Daoy (cell line): ENCODE measurements at places on chromosomes 5 and 9. TPM values are rescaled to one million over a fixed set of nuclear protein-coding genes. Genes with fewer than 3 reads are reported as not detected.

GRCh38 chr5:61280205-61280604, 51.9 kb upstream of the ZSWIM6 start:
- peak; percentile 83 for DNase-seq

Gene TSTD2
- 14.4 and 19.0 TPM in 2 replicates for total RNA-seq

GRCh38 chr9:4769321-4770080, 23.2 kb upstream of the RCL1 start:
- peak; percentile 84 for DNase-seq

DNA sequence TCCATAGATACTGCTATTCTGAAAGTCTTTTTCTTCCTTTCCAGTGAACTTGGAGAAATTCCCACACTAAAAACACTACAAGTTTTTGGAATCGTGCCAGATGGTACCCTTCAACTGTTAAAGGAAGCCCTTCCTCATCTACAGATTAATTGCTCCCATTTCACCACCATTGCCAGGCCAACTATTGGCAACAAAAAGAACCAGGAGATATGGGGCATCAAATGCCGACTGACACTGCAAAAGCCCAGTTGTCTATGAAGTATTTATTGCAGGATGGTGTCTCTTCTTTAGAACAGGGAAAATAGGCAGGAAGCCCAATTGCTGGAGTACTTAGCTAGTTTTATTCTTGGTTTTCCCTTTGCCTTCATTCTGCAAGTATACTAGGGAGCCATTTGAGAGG, 29.9 kb downstream of the SKP2 start:
- DNase-seq = no peak

DNA sequence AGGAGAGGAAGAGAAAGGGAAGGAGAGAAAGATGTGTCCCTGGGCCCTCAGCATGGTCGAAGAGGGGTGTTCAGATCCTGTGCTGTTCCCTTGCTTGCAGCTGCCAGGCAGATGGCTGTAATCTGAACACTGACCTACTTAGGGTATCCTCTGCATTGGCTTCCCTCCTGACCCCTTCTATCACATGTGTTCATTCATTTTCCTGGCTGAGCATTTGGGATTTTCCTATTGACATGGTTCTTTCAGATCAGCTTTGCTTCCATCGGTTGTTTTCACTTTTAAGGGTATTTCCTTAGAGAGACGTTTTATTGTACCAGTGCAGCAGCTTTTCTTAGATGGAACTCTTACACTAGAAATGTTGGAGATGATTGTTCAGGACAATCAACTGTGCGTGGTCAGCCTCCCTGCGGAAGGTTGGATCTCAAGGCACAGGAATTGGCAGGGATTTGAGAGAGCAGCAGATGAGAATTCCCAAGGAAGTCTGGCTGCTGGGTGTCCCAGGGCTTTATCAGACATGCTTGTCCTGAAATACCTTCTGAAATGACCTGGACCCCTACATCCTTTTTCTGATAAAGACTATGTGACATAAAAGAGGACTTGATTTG, 26.0 kb downstream of the ACTBL2 start:
- no peak for DNase-seq

Gene NEUROG1
- not detected in 2 replicates for total RNA-seq

DNA sequence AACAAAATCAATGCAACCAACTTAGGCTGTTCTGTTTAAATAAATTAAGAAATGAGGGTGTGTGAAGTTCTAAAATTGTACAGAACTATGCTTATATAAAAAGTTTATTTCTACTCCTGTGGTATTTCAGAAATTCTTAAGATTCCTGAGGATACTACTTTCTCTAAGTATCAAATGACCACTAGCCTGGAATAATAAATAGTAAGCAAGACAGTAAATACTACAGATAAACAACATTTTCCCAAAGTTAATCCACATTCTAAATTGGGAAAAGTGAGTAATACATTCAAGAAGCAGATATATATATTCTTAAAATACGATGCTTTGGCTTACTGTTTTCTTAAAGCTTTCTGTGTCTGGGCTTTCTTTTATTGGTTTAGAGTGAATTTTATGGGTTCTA, 29.5 kb downstream of the CCNH start:
- no peak for DNase-seq

DNA sequence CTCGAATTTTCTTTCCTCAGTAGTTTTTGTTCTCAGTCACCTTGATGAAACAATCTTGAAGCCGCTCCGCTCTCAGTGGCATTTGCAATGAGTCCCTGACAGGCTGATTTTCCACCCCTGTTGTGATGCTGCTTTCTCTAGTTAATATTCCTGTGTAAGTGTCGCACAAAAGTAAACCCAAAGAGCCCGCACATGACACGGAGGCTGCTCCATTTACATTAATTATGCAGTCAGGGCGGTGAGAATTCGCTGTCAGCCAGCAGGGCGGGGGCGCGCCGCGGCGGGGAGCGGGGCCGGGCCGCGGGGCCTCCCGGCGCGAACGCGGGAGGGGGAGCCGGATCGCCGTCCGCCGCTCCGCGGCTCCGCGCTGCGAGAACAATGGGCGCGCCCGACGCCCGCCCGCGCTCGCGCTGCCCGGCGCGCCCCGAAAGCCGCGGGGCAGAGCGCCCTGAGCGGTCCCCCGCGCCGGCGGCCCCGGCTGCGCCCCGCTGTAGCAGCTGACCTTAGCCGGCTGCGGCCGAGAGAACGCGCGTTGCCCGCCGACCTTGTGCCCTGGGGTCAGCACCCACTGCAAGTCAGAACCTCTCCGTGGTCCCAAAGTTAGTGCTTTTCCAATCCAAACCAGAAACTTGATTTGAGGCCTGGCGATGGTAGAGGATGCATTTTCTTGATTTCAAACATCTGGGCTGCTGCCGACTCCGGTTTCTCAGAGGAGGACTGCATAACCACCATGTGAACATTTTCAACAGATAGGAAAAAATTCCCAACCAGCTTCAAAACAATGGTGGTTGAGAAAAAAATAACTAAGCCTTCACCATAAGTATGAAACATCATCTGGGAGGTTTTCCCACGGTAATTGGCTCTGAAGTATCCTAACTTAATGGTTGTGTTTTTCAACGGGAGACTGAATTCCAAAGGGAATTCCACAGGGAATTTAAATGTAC, 142.6 kb downstream of the PBX3 start:
- DNase-seq = peak; percentile 61

GRCh38 chr9:101585740-101586139, 9.0 kb downstream of the PPP3R2 start:
- DNase-seq = no peak

GRCh38 chr9:90449213-90449925, 193.3 kb downstream of the DIRAS2 start:
- DNase-seq = peak; percentile 68

Gene TRPM3
- total RNA-seq = under 0.01 TPM in 1 of 2 replicates, not detected in the other

Gene MAMDC2
- 0.30 and 2.2 TPM in 2 replicates for total RNA-seq

- DNase-seq = no peak
Measured at GRCh38 chr9:130466537-130467217, 21.9 kb downstream of the ASS1 start.

GRCh38 chr9:4080921-4081895, 218.7 kb downstream of the GLIS3 start:
- DNase-seq = peak; percentile 66

Gene GAPT
- total RNA-seq = not detected in 2 replicates

DNA sequence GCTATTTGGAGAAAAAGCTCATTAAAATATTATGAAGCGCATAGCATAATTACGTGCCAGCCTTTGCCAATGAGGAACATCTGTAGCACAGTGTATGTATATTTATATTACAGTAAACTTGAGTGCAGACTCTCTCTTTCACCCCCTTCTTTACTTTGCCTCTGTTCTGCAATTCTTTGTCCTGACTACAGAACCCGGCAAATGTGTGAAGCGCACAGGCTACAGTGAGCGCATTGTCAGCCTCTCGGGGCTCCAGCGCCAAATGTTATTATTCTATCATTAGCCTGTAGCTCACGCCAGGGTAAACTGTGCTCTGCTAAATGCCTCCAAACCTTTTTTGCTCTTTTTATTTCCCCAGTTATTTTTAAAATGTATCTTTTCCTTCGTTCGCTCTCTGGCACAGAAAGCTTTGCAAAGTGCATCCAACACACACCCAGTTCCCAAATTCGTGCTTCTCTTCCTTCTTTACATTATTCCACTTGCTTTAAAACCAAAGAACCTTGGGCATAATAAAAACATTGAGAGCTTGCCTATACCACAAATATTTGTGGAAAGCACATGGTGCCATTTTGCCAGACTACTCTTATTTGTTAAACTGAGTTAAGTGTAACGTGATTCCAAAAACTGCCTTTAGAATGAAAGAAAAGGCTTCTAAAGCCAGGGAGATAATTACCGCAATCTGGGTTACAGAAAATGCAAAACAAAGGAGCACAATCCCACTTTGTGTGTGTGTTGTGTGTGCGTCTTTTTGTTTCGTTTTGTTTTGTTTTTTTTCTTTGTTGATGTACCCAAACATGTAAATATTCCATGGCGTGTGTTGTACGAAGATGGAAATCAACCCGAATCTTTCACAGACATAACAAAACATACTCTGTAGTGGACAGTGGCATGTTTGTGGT, 164.1 kb upstream of the MPDZ start:
- no peak for DNase-seq

Gene NFIB
- 16.5 and 19.4 TPM in 2 replicates for total RNA-seq

GRCh38 chr9:2413160-2413805, 208.3 kb upstream of the VLDLR start:
- no peak for DNase-seq

DNA sequence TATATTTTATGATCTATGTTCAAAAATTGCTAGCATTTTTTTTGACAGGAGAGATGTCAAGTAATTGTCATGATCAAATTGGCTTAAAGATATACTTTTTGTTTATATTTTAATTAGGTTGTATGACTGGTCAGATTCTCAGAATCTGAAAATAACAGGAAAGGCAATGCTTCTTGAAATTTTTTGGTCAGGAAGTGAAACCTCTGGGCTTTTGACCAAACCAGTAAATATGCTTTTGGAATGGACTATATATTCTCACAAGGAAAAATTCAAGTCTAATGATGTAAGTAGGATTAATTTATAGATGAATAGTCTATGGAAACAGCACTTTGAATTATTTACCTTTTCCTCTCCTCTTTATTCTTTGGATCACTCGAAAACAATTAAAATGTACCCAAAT, 52.3 kb downstream of the SLF1 start:
- no peak for DNase-seq

Gene FRRS1L
- 0.03 TPM in 1 of 2 replicates, not detected in the other for total RNA-seq

- DNase-seq = peak; percentile 88
Measured at GRCh38 chr5:35884191-35884769, 27.6 kb downstream of the IL7R start.

Gene PDE8B
- 0.29 and 1.6 TPM in 2 replicates for total RNA-seq

DNA sequence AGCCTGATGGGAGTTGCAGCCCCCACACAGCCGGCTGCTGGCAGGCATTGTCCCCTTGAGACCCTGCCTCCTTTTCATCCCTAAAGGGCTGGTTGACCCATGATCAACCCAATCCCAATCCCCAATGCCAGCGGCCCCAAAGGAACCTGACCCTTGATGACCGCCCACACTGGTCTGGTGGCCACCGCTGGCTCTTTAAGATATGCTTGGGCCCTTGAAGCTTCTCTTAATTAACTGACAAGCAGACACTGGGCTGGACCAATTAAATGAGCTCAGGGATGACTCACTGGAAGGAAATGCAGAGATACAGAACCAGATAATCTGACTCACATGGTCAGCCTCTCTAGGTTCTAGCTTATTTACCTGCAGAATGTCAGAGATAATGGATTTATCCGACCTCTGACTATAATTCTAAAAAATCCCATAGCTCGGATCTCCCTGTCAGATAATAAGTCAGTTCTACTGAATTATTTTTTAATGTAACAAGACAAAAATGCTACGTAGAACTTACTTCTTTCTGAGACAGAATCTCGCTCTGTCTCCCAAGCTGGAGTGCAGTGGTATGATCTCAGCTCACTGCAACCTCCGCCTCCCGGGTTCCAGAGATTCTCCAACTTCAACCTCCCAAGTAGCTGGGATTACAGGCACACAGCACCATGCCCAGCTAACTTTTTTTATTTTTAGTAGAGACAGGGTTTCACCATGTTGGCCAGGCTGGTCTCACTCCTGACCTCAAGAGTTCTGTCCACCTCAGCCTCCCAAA, 11.1 kb upstream of the MLANA start:
- DNase-seq = peak; percentile 86

DNA sequence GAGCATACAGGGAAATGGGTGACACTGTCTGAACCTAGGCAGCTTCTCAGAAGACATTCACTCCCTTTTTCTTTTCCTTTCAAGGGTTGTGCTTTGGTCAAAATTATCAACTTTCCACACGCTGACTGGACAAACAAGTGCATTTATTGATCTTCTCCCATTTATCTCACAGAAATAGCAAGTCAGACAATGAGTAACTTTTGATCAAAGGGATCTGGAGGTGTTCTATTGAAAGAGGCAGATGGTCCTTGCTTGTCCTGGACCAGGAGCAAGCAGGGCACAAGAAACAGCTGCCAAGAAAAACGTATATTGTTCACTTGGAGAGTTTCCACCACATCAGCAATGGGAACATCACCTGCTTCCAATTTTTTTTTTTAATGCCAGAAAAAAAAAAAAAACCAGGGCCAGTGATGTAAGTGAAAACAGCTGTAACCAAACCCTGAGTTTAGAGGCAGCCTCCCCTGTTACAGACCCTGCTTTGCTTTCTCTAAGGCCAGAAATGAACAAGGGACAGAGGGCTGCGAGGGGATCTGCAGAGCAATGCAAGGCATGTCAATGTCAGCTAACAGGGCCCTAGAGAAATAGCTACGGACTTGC, 79.8 kb downstream of the NIPSNAP3B start:
- DNase-seq = no peak

DNA sequence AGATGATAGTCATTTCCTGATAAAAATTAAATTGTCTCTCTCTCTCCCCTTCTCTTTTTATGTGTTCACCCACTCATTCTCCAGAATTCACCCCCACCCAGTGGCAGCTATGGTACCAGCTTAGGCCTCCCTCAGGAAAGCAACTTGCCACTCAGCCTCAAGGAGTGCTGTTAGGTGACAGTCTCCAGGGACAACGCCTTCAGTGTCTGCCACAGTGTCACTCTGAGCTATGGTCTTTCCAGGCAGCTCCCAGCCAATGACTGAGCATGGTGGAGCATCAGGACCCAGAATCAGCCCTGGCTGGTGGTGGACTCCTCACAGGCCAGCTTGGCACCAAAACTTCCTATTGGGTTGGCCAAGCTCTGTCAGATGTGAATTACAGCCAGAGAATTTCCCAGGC, 140.9 kb upstream of the PIK3R1 start:
- DNase-seq = no peak

Gene GRAMD2B
- 4.1 and 10.4 TPM in 2 replicates for total RNA-seq

GRCh38 chr5:175616083-175616482, 41.8 kb upstream of the HRH2 start:
- no peak for DNase-seq
